ENCODE measurements at places on chromosomes 2 and 18.
A peak's percentile ranks its signal among the peaks of the same experiment; 100 is the strongest.

DNA sequence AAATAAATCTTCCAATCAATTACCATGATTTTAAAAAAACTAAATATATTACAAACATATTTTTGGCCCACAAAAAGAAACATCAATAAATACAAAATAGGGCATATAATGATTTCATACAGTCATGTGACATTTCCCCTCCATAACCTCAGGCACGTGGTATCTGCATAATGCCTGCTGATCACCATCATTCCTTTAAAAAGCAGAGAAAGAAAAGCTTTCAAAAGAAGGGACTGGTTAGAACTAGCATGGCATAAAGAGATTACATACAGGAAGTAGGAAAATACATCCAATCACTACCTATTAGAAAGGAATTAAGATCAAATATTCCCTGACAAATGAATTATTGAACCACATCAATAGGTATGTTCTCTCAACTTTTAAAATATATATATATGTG is 83.5 kb downstream of the INO80D start:
- no peak for DNase-seq

GRCh38 chr2:65316072-65316471 is 88.4 kb downstream of the ACTR2 start:
- DNase-seq: no peak

- no peak for DNase-seq
Measured at GRCh38 chr18:13309748-13310670, 91.4 kb downstream of the LDLRAD4 start.

DNA sequence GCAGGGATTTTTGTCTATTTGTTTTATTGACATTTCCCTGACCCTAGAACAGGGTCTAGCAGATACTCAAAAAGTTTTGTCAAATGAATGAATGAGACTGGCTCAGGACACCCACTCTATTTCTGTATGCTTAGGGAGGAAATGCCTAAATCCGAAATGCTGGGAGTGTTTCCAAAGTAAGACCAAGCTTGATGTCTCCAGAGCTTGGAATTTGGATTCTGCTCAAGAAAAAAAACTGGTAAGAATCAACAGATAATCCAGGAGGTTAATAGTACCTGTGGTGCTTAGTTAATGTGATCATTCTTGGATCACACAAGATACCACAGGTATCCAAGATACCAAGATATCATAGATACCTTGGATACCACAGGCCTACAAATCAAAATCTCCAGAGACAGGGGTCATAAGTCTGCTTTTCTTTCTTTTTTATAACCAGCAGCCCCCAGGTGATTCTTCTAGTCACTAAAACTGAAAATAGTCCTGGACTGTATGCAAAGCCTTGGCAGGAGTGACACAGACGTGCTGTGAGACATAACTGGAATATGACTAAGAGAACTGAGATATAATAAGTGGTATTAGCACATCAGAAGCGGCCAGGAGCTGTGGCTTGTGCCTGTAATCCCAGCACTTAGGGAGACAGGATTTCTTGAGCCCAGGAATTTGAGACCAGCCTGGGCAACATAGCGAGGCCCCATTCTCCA is 39.9 kb upstream of the SP3 start:
- no peak for DNase-seq

GRCh38 chr2:33313039-33313438 is 163.4 kb upstream of the RASGRP3 start:
- DNase-seq: no peak

DNA sequence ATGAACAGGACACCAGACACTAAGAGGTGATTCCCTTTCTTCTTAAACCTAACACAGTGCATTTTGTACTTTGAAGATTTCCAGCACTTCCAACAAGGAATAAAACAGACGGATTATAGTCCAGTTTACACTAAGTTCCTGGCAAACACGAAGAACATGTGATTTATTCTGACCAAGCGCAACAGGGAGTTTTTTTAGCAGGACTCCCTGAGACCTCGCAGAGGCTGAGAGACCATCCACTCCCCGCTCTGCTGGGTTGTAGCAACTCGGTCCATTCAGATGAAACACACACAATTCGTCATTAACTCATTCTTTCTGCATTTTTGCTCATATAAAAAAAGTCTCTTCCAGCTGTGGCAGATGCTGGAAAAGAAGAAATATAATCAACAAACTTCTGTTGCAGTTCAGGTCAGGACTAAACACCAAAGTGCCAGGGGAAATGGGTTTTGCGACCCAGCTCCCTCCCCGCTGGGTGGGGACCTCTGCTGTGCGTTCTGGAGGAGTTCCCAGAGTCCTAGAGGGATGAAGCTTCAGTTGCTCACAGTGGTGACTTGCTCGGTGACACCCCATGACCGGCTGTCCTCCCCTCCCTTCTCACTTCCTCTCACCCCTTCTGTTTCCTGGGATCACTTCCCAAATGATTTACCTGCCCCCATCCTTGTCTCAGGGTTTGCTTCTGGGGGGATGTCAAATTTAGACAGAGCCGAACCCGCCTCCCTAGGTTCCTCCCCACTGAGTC is 52.5 kb downstream of the KCNF1 start:
- DNase-seq: no peak

DNA sequence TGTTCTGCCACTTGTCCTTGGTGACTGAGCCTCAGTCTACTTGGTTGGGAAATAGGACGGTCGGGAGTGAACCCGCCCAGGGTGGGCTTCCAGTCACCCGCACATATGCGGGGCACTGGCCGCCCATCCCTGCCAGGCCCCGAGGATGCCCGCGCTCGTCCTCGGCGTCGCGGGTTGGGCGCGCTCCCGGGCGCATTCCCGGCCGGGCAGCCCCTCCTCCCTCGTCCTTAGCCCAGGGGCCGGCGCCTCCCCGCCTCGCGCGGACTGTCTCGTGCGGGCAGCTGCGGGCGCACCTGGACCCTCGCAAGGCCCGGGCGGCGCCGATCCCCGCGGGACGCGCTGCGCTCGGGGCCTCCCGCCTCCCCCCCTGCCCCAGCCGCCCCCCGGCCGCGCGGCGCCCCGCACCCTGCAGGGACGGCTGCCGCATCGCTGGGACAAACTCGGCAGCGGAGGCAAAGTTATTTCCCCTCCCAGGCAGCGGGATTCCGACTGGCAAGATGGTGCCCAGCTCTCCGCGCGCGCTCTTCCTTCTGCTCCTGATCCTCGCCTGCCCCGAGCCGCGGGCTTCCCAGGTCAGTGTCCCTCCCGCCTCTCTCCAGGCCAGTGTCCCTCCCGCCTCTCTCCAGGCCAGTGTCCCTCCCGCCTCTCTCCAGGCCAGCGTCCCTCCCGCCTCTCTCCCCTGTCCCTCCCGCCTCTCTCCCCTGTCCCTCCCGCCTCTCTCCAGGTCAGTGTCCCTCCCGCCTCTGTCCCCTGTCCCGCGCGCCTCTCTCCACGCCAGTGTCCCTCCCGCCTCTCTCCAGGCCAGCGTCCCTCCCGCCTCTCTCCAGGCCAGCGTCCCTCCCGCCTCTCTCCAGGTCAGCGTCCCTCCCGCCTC is at the start of gene FBLN7:
FBLN7 (plus strand) TSS at position 227 of the 874 bp plus-strand sequence; CDS start at position 498, 271 bp downstream.
- no peak for DNase-seq

GRCh38 chr18:8969639-8970390 is 132.7 kb upstream of the NDUFV2 start:
- no peak for DNase-seq

DNA sequence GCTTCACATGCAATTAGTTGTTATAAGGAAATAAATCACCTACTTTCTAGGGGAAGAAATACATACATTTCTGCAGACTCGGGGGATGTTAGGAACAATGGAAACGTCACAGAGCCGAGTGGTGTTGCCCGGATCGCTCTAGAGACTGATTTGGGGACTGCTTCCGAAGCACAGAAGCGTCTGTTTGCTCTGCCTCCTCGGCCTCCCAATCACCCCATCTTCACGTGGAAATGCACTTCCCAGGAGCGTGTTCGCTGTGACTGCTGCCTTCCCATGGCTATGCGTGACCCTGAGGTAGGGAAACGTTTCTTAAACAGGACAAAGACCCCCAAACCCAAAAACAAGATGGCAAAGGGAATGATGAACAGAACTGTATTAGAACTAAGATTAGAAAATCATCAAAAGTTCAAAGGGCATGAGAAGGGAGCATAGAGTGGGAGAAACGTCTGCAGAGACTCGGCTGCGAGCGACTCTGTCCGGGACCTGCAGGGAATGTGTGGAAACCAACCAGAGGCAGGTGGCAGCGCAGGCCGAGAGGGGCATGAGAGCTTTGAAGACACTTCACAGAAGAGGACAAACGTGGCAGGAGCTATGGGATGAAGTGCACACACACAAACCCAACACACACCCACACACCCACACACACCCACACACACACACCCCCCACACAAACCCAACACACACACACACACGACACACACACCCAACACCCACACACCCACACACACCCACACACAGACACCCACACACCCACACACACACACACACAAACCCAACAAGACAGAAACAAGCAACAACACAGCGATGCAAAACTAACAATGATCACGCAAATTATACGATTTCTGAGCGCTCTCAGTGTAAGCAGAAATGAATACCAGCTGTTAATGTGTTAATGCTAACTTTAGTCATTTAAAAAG is 41.3 kb downstream of the RTP5 start:
- DNase-seq: no peak

- DNase-seq: no peak
Measured at GRCh38 chr2:71793926-71794325, 340.6 kb downstream of the DYSF start.

DNA sequence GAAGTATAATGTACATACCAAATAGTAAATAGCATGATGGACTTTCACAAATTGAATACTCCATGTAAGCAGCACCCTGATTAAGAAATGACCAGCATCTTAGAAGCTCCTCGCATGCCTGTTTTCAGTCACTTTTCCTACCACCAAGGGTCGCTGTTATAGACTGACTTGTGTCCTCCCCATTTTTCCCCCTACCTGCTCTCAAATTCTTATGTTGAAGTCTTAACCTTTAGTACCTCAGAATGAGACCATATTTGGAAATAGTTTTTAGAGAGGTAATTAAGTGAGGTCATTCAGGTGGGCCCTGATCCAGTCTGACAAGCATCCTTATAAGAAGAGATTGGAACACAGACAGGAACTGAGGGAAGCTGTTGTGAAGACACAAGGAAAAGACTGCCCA is 125.9 kb downstream of the LYPD6 start:
- DNase-seq: no peak

GRCh38 chr2:139835101-139835500 is 1054.9 kb upstream of the NXPH2 start:
- no peak for DNase-seq

DNA sequence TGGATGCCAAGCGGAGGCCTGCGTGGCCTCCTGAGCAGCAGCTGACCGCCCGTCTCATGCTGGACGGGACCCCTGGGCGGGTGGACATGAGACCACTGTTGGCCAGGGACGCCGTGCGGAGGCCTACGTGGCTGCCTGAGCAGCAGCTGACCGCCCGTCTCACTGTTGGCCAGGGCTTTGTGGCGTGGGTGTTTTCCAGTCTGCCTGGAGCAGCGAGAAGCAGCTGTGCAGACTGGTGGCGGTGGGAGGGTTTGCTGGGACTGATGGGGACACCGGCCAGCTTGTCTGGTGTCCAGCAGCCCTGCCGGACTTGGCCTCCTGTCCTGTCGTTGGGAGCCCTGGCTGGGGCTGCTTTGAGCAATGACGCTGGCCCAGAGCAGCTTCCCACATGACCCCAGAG is 5.8 kb upstream of the D2HGDH start:
- no peak for DNase-seq

- DNase-seq: peak; percentile 90
Measured at GRCh38 chr2:24827321-24828237, 34.4 kb downstream of the CENPO start.

All from NT2/D1 (cell line).